Aorta (tissue), 5 donors: ENCODE measurements at places on chromosomes 13 and 19. TPM values are rescaled to one million over a fixed set of nuclear protein-coding genes. Genes with fewer than 3 reads are reported as not detected.

S1PR5 gene
- total RNA-seq: 0.39 TPM

- no peak for DNase-seq
Observed at GRCh38 chr19:46803555-46803954, 15.2 kb upstream of the SLC1A5 start.

DNA sequence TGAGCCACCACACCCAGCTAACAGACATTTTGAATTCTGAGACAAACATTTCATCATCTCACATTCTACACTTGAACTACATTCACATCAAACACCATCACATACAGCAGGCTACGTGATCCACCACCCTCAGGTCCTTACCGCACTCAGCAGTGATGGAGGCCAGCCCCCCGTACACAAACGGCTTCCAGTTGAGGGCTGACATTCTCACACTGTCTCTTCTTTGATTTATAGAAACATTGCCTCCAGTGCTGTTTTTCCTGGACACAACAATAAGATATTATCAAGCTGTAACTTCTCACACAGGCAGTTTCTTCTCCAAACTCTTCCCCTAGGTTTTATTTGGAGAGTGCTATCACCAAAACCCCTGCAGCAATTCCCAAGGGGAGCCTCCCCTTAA lies 7.0 kb downstream of the SLC25A30 start:
- no peak for DNase-seq

GRCh38 chr13:112655913-112656312 lies 33.9 kb upstream of the ATP11A start:
- no peak for DNase-seq

DNA sequence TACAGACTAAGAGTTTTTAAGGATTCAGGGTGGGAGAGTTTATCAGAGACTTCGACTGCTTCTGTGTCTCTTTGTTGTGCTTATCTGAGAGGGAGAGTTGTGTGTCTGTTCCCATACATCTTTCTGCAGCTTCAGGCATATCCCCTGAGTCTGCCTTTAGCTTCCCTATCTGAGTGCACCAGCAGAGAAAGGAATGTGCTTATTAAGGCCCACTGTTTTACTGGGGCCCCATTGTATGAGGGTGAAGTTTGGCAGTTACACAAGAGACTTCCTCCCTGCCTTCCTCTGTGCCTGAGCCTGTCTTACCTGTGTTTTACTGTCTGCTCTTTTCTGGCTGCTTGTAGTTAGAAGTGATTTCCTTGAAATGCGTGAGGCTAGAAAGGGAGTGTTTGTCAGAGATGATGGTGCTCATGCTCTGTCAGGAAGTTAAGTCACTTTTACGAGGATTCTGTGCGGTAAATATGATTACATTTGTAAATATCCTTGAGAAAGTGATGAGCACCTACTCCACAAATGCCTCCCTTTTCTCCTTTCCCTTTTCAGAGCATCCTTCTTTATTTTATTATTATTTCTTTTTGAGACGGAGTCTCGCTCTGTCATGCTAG lies 1228.9 kb upstream of the MIR17HG start:
- no peak for DNase-seq
